ENCODE measurements at places on chromosomes 4 and X.

DNA sequence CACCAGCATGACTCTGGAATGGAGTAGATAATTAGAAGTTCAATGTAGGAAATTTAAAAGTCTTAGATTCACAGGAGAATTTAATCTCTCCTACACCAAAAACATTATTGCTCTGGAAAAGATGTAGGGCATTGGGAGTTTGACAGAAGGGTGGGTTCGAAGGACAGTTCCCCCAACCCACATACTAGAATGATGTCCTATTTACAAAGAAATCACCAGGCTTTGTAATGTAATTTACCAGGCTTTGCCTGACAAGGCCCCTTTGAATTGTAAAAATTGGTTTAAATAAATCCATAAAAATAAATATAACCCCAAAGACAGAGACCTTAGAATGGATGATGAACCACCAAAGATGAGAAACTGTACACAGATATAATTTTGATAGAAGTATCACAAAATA, 399.2 kb upstream of the GRID2 start:
- DNase-seq = no peak

DNA sequence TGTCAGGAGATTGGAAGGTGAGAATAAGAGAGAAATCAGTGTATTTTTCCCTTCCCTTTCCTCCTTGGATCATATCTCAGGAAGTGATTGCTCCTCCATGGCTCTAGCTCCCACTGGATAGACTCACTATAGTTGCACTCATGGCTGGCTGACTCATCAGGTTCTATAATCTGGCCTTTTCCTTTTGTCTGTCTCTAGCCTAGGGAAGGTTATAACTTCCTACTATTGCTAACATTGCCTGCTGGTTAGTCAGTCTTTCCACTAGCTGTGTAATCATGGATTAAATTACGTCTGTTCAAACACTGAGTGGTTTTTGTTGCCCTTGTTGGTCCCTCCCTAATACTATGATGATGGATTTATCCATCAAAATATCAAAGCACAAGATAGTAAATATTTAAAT, 195.5 kb upstream of the VEGFC start:
- no peak for DNase-seq

DNA sequence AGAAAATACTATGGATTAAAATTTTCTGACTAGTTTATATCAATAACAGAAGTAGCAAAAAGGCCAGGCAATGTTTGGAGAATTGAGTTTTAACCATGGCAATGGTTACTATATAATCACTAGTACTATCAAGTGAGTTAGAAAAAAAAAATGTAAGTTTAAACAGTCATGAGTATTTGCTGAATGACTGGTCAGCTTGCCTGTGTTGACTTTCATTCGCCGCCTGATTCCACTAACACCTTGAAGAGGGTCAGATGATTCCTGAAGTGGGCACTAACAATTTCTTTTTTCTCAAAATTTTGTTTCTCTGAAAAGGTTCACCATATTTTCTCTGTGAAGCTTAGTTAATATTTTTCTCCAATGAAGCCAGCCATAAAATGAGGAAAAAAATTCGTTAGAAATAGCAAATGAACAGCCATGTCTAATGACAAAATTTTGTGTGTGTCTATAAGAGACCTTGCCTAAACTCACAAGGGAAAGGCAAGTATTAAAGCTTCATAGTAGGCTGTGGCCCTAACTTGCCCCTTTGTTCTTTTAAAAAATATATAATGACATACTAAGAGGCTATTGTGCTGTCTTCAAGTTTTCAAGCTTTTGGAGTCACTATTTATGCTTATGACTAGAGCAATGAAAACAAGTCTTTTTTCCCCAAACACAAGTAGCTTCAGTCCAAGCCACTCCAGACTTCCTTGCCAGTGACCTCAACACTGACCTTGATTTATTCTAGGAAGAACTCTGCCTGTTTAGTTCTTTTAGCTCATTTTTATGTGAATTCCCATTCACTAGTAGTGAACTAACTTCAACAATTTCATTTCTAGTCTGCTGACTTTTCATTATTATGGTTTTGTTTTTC, 18.4 kb upstream of the FHDC1 start:
- no peak for DNase-seq

- no peak for DNase-seq
Measured at GRCh38 chr4:175308236-175308635, 390.1 kb downstream of the ADAM29 start.

GRCh38 chr4:21552455-21552854, 396.1 kb downstream of the KCNIP4 start:
- no peak for DNase-seq

GRCh38 chrX:32798990-32799389, 412.4 kb downstream of the DMD start:
- no peak for DNase-seq

All from stimulated activated CD4-positive, alpha-beta T cell treated with anti-CD3 and anti-CD28 coated beads, Interleukin-12 subunit alpha, Interleukin-12 subunit beta, amount 100 ng/mL, for 24 hours (primary cell).